LNCaP clone FGC (cell line): ENCODE measurements at places on chromosomes 16 and 17.

DNA sequence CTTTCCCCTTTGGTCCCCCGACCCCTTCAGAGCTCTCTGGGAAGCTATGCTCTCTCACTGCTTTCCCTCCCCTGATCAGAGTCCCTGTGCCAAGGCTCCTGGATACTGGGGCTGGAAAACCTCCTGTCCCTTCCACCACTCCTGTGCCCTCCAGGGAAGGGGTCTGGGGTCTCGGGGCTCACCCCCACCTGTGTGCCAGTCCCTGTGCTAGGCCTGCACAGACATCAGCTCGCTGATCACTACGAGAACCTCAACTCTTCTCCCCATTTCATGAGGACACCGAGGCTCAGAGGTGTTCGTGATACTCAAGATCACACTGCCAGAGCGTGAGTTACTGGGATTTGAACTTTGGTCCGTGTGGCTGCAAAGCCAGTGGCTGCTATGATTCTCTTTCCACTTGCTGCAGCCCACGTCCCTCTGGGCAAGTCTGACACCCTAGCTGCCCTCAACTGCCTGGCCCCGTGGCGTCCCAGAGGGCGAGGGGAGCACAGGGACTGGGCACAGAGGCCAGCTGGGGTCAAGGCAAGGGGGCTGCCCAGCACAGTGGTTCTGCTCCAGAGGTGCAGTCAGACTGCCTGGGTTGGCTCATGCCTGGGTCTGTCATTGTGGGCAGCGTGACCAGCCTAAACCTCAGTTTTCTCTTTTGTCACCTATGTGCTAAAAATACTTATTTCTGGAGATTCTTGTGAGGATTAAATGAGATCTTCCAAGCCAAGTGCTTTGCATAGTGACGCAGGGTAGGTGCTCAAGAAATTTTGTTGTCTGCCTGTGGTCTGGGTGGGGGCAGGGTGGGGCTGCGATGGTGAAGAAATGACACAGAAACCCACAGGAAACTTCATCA, 43.8 kb upstream of the TOB1 start:
- DNase-seq: no peak

- no peak for DNase-seq
Observed at GRCh38 chr17:17590883-17591354, 589 bp downstream of the PEMT start.

GRCh38 chr17:19726631-19727376, 10.4 kb upstream of the SLC47A2 start:
- no peak for DNase-seq

DNA sequence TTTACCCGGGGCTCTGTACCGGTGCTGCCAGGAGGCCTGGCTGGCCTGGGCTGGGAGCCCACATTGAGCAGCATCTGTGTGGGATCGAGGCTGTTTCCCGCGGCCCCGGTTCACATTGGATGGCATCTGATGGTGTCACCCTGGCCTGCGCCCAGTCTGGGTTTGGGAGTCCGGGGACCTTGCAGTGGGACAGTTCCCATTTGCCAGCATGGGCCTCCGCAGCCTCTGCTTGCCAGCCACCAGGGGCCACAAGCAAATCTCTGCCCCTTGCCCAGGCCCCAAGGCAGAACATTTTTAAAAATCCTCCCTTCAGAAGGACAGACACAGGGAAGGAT, 64.5 kb downstream of the BANP start:
- no peak for DNase-seq

DNA sequence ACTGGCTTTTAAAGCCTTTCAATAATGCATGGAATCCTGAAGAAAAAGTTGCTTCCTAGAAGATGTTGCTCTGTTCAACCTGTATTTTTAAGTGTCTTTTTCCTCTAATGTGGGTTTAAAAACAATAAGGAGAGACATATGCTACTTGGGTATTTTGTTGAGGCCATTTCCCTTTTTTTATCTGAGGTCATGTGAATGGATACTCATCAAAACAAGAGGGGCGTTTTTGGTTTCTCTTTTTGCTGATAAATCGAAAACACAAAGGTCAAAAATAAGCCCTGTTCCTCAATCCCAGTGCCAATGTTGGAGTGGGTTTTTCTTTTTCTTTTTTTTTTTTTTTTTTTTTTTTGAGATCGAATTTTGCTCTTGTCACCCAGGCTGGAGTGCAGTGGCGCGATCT, 468.0 kb upstream of the RBFOX1 start:
- DNase-seq: no peak

DNA sequence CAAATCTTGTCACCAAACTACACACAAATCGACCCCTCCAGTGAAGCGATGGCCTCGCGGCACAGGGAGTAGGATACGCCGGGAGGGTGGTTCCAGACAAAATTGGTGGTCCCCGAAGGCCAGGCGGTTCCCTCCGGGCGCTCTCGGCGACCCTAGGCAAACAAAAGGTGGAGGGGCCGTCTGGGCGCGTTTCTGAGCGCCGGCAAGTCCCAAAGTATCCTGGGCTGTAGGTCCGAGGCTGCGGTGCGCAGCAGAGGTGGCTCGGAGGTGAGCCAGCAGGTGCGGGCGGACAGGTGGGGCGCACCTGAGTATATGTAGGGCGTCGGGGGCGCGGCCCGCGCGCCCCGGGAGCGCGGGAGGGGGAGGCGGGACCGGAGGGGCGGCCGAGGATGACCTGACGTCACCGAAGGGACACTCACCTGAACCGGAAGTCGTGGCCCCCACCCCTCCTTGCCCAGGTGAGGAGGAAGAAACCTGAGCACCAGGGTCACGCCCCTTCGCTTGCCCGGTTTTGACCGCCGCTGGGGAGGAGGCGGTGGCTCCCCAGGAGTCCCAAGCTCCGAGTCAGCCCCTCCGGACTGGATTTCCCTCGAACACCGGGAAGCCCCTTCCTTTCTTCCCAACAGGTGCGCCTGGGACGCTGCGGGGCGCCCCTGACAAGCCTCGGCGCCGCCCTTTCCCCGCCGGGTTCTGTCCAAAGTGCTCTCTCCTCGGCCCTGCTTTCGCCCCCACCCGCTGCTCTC, at the start of gene CLDN7:
CLDN7 (minus strand) TSS at position 287 of the 743 bp plus-strand sequence. CDS start 435 bp downstream, outside the sequence.
- DNase-seq: peak; percentile 87

DNA sequence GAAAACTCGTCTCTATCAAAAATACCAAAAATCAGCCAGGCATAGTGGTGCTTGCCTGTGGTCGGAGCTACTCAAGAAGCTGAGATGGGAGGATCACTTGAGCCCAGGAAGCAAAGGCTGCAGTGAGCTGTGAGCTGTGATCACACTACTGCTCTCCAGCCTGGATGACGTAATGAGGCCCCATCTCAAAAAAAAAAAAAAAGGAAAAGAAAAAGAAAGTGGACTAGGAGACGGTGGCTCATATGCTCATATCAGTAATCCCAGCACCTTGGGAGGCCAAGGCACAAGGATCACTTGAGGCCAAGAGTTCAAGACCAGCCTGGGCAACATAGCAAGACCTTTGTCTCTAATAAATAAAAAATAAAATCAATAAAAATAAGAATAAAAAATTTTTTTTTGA, 8.8 kb upstream of the SUMO2 start:
- DNase-seq: no peak

GRCh38 chr17:50470426-50470825, 1.7 kb upstream of the CHAD start:
- DNase-seq: no peak

GRCh38 chr17:20074001-20074400, 64.8 kb downstream of the SPECC1 start:
- DNase-seq: no peak
